Fibroblast of the aortic adventitia (primary cell): ENCODE measurements at places on chromosomes 6 and 20. TPM values are rescaled to one million over a fixed set of nuclear protein-coding genes. Genes with fewer than 3 reads are reported as not detected.

DNA sequence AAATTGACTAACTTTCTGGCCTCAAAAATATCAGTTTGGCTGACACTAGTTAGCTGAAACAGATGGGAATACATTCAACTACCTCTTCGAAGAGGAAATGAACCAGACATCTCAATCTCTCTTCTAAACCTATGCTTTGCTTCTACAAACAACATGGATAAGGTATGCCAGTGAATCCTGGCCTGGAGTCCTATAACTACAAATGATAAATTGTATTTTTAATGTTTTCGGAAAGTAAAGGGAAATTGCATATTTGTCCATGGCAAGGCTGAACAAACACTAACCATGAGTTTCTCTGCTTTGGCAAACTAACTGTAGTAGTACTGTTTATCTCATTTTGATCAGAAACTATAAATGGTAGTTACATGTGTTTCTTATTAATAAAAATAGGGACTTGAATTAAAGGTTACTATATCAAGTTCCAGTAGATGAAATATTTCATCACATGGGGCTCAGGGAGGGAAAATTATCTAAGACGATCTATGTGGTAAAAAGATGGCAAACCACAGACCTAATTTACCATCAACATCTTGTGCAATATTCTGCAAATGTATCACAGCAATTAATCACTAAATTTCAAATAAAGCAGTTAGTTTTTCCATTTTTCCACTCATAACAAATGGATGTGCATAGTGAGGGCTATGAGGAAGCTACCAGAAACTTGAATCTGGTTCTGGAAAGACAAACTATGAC is 76.8 kb downstream of the COL12A1 start:
- peak; percentile 86 for DNase-seq

- no peak for DNase-seq
Observed at GRCh38 chr6:29762051-29762450, 38.8 kb downstream of the HLA-F start.

PTCHD4 gene
- 5.2 and 9.8 TPM in 2 replicates for total RNA-seq

SYNCRIP gene
- 90.5 and 95.1 TPM in 2 replicates for total RNA-seq

PI3 gene
- not detected in 2 replicates for total RNA-seq

DNA sequence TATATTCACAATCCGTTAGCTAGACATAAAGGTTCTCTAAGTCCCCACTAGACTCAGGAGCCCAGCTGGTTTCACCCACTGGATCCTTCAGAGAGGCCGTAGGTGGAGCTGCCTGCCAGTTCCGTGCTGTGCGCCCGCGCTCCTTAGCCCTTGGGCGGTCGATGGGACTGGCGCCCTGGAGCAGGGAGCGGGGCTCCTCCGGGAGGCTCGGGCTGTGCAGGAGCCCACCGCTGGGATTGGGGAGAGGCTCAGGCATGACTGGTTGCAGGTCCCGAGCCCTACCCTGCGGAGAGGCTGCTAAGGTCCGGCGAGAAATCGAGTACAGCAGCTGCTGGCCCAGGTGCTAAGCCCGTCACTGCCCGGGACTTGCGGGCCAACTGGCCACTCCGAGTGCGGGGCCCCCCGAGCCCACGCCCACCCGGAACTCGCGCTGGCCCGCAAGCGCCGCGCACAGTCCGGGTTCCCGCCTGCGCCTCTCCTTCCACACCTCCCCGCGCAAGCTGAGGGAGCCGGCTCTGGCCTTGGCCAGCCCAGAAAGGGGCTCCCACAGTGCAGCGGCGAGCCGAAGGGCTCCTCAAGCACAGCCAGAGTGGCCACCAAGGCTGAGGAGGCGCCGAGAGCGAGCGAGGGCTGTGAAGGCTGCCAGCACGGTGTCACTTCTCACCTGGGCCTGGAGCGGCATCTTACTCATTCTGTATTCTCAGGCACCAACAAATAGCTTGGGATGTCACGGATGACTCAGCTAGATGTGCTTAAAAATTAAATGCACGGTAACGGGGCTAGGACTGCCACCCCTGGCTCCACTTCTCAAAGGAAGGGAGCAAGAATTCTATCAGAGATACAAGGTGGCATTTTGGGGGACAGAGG is 44.1 kb downstream of the IRF4 start:
- no peak for DNase-seq

GRCh38 chr6:25288518-25288917 is 9.3 kb downstream of the CARMIL1 start:
- DNase-seq = no peak

TCP11 gene
- 0.36 TPM in 1 of 2 replicates, not detected in the other for total RNA-seq
